ENCODE measurements at places on chromosomes 4 and X. TPM values are rescaled to one million over a fixed set of nuclear protein-coding genes. Genes with fewer than 3 reads are reported as not detected.

PCYT1B gene
- total RNA-seq = 0.40 TPM

ADH1B gene
- not detected for total RNA-seq

ITM2A gene
- 0.43 TPM for total RNA-seq

GAB3 gene
- 0.20 TPM for total RNA-seq

SHROOM3 gene
- total RNA-seq = 0.58 TPM

FAM149A gene
- 0.46 TPM for total RNA-seq

EDA gene
- 0.67 TPM for total RNA-seq

DCAF8L1 gene
- total RNA-seq = not detected

SUPT20HL2 gene
- total RNA-seq = not detected

F11 gene
- not detected for total RNA-seq

BCORL1 gene
- total RNA-seq = 2.0 TPM

TMEM271 gene
- not detected for total RNA-seq

ZNF157 gene
- total RNA-seq = not detected

CFI gene
- total RNA-seq = not detected

CXorf49 gene
- total RNA-seq = not detected

MAGEA11 gene
- not detected for total RNA-seq

ZNF732 gene
- total RNA-seq = not detected

UGT2B7 gene
- not detected for total RNA-seq

JCHAIN gene
- total RNA-seq = not detected

RNF150 gene
- total RNA-seq = 0.40 TPM

NAT8L gene
- total RNA-seq = 7.1 TPM

Data from NCI-H460 (cell line).